ENCODE measurements at places on chromosomes 16 and 17.

DNA sequence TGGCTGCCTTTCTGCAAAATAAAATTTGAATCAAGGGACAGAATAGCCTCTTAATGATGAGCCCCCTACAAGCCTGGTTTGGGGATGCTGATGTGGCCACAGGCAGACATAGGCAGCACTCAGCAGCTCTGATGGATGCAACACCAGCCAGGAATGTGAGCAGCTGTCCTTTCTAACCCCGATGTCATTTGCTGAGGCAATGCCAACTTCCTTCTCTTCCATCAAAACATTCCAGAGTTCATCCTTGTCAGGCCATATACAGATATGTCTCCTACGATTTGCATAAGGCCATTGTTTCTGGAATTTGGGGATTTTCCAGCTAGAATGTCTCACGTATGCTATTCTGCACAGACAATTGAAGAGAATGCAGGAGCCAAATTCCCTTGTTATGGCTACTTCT lies 52.1 kb upstream of the MYOCD start:
- DNase-seq, result no peak

DNA sequence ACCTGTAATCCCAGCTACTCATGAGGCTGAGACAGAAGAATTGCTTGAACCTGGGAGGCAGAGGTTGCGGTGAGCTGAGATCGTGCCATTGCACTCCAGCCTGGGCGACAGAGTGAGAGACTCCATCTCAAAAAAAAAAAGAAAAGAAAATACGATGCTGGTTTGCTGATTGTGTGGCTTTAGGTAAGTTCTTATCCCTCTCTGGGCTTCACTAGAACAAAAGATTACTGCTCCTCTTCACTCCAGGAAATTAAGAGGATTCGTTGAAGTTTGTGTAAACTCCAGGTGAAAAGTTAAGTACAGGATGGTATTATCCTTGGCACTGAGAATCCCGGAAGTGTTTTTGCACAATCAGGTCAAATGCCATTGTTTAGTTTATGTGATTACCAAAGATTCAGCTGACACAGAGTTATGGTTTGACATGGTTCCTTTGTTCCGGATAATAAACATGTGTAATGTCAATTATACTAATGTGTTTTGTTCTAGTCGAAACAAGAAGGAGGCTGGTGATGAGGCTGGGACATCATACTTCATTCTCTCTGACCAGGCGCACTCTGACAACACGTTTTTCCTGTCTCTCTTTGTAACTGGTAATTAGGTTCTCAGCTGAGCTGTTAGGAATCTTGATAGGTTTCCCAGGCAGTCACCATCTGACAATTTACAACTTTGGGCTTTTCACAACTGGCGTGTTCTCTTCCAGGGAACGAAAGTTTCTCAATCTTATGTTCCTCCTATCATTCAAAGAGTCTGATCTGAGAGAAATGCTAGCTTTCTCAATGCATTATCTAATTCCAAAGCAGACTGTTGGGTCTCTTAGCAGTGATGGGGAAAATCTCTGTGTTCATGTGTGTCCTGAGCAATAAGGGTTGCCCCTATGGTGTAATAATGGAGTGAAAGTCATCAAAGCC lies 10.8 kb upstream of the TAOK1 start:
- DNase-seq, result no peak

DNA sequence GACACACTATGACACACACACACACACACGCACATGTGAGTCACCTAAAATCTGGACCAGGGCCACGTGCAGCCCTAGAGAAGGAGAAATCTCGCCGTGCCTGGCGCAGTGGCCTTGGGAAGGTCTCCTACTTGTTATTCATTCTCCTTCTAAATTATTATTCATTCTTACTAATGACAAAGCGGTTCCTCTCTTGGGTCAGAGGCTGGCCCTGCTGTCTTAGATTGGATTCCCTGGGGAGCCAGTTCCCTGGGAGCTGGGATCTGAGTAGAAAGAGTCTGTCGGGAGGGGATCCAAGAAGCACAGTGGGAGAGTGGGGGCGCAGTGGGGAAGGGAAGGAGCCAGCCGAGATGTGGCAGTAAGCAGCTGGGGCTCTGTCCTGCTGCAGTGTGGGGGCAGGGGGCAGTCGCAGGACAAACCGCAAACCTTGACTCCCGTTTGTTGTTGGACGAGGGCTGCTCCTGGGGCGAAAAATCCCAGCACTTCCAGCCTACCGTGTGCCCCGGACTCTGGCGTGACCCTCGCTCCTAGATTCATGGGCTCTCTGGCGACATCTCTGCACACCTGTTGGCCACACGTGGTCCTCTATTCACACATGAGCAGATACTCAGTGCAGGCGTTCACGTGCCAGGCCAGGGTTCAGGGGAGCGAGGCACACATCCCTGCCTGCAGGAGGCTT lies 18.7 kb upstream of the JPH3 start:
- no peak for DNase-seq

DNA sequence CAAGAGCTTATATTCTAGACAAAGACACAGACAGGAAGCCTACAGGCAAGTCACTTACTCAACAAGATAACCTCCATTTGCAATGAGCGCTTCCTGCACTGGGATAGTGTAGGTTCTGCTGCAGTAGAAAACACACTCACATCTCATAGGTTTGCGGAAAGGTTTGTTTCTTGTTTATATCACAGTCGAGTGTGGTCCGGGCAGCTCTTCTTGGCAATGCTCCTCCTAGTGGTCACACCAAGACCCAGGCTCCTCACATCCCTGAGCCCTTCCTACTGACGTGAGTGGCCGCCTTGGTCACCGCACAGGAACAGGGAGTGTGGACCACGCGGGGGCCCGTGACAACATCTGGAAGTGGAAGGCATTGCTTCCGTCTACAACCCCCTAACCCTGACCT lies 48.0 kb upstream of the RBFOX3 start:
- no peak for DNase-seq

GRCh38 chr16:11097787-11098167 lies 153.4 kb downstream of the CLEC16A start:
- no peak for DNase-seq

DNA sequence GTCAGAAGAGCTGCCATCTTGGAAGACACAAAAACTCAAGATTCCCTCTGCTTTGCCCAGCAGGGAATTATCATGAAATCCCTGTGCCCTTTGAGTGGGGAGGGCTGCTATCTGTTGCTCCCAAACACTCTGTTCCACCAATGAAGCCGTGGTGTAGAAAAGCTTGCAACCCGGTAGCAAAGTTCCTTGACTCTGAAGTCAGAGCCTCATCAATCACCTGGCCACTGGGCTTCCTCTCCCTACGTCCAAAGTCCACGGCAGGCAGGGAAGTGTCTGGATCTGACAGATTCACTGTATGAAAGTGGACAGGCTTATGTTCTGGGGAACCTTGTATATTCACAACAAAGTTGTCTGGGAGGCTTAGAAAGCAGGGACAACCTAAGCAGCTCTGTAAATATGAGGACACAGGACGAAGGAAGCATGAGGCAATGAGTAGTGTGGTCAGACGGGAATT lies 343.3 kb downstream of the SLC39A11 start:
- DNase-seq, result no peak

DNA sequence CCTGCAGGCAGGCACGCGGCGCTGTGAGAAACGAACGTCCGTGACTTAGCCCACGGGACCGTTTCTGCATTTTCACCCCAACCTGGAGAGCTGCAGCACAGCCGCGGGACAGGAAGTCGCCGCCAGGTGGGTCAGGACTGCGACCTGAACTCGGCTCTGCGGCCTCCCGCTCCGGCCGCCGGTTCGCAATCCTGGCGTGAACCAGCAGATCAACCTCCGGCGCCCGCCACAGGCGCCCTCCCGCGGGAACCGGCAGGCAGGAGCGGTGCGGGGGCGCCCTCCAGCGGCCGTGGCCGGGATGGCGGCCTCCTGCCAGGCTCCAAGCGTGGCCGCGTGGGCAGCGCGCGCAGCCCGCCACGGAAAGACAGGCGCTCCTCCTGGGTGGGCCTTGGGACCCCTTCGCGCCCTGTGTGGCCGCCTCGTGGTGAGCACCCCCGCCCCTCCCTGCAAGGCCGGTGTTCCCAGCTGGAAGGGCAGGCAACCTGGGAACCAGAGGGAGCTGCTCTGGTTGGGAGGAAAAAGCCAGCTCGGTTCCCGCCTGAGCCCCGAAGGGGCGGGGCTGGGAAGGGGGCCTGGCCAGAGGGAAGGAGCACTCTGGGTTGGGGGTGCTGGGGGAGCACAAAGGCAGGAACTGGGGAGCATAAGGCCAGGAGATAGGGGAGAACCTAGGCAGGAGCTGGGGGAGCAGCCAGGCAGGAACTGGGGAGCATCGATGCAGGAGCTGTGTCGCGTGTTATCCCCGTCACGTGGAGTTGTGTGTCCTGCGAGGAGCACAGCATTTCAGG lies 28.2 kb downstream of the ACTG1 start:
- peak; percentile 72 for DNase-seq

- no peak for DNase-seq
These were observed 7.6 kb downstream of the SGCA start for GRCh38 chr17:50173335-50173941.

- no peak for DNase-seq
These were observed 67.1 kb upstream of the CDH5 start for GRCh38 chr16:66299349-66299748.

DNA sequence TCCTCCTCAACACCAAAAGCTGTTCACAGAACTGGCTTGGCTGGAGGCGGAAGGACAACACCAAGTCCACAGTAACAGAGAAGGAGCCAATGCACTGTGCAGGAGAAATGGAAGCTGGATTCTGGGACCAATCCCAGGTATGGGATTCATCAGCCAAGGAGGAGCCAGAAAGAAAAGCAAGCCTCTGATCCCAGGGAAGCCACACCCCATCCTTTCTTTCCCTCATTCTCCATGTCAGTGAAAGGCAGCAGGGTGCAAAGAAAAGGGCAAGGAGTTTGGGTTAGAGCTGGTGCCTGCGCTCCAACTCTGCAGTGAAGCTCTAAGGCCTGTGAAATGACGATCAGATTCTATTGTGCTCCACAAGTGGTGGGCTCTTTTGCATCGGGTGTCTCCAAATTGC lies 11.0 kb downstream of the DCAKD start:
- DNase-seq, result no peak

DNA sequence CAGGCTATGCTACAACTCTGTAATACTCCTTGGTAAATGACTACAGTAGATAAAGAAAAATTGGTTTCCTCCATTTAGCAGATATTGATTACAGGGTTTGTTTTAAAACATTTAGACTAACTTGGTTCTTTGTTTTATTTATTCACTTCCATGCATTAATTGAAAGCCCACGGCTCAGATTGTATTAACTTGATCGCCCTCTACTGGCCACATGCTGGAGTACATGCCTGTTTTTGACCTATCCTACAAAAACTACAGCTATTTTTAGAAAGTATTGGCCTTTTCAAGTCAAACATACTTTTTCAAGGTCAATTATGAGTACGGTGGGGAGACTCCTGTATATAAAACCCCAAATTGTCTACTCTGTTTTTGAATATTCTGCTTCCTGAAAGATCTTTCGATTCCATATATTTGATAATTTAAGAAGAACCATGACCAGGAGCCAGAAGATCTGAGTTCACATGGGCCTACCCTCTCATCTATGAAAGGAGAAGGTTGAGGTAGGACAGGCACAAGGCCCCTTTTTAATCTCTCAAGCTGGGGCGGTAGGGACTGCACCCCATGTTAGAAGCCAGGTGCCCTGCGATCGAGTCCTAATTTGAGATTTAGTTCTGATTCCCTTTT lies 51.8 kb downstream of the CA10 start:
- peak; percentile 44 for DNase-seq

DNA sequence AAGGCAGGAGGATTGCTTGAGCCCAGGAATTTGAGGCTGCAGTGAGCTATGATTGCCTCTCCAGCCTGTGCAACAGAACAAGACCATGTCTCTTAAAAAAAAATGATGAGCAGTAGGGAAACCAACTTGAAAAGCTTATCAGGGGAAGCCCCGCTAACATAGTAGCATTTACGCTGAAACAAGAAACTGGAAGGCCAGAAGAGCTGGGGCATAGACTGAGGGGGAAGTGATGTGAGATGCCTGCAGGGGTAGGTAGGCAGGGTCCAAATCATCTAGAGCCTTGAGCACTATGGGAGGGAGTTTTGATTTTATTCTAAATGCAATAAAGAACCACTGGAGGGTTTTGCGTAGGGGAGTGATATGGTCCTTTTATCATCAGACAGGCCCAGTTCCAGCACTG lies 139.3 kb downstream of the CYB561 start:
- DNase-seq, result no peak

DNA sequence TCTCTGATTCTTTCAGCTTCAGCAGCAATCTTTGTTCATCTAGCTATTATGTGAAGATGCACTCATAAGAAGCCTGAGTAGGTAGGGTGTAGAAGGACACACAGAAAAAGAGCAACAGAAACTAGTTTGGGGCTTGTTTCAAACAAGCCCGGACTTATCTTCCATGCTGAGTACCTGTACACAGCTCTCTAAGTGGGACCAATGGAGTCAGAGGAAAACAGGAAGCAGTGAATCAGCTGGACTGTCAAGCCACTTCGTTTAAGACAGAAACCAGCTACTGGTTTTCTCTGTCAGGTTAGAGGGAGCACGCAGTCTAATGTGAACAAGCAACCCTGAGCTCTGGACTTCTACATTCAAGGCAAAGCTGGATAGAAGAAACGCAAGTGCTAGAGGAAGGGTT lies 16.0 kb downstream of the MAP2K6 start:
- no peak for DNase-seq

GRCh38 chr17:5365831-5366230 lies 53.6 kb downstream of the NUP88 start:
- no peak for DNase-seq

GRCh38 chr16:53911513-53911912 lies 207.6 kb downstream of the FTO start:
- no peak for DNase-seq

DNA sequence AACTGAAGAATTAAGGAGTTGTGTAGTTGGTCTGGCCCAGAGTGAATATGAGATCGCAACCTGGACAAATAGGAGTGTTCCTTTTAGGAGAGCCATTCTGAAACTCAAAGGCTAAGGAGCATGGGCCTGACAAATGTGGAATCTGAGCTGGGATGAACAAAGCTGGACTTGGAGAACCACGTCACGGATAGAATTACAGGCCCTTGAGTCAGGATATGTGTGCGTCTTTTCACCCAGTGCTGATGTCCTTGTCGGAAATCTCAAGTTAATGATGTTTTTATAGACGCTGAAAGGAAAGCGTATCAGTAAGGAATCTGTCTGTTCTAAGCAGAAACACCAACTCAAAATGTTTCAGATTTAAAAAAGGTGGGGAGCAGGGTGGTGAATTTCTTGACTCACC lies 173.8 kb upstream of the ZKSCAN2 start:
- DNase-seq, result no peak

GRCh38 chr17:5418858-5419355 lies 555 bp downstream of the NUP88 start:
- DNase-seq, result no peak

- DNase-seq, result no peak
These were observed 166.5 kb downstream of the AXIN2 start for GRCh38 chr17:65394811-65395472.

DNA sequence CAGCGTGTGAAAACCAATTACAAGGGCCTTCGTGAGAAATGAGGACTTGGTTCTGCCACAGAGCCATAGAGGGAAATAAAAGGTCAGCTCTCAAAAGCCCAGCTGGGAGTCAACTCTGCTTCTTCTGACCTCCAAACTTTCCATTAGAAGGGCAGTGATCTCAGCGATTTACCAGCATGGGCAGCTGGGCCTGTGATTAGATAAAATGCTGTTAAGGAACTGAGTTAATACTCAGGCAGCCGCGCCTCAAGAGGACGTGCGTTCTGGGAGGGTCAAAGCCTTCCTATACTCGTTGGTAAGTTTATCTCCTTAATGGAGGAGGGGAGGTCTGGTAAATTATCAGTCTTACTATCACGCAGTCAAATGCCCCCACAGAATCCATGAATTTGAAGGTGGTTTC lies 480.2 kb upstream of the ERCC4 start:
- DNase-seq, result no peak

All from omental fat pad (tissue), 4 donors.